ENCODE measurements at places on chromosomes 2 and 18.
A peak's percentile ranks its signal among the peaks of the same experiment; 100 is the strongest.

DNA sequence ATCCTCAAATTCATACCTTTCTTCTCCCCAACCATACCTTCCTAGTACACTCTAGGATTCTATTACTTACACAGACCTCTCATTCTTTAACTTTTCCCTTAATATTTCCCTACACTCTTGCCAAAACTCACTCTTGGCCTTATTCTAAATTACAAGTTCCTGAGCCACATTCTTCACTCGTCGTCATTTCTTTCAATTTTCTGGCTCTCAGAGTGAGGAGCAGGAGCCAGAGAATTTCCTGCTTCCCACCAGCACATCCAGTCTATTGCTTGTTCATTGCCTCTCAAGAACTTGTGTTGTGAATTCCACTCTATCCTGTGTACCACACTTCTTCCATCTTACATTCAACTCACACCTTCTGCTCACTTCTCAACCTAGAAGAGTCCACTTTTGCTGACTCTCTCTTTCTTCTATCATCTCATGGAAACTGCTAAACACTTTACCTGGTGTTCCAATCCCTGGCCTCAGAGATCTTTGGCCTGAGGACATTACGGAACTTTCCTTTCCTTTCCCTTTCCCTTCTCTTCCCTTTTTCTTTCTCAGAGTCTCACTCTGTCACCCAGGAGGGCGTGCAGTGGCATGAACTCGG lies 171.6 kb downstream of the PLCL1 start:
- DNase-seq = no peak

DNA sequence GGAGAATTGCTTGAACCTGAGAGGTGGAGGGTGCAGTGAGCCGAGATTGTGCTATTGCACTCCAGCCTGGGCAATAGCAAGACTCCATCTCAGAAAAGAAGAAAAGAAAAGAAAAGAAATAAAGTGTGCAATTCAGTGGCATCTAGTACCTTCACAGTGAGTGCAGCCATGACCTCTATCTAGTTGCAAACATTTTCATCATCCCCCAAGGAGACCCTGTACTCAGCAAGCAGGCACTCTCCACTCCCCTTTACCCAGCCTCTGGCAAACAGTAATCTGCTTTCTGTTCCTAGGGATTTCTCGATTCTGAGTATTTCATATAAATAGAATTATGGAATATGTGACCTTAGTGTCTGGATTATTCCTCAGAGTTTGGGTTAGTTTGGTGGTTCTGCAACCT lies 130.4 kb upstream of the ARL4C start:
- no peak for DNase-seq

DNA sequence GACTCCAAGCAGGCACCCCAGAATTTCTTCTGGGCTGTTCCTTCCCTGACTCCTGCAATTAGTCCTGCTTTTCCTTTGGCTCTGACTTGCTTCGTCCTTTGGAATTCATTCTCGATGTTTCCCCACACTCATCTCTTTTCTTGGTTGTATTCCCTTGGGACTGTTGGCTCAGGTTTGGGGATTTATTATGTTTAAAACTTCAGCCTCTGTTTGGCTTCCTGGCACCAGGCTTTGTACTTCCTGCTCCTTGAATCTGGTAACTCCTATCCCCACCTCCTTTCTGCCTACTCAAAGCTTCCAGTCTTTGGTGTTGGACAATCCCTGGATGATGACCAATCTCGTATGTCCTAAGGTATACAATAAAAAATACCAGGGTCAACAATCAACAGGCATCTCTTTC lies 1.8 kb upstream of the KCNE4 start:
- no peak for DNase-seq

DNA sequence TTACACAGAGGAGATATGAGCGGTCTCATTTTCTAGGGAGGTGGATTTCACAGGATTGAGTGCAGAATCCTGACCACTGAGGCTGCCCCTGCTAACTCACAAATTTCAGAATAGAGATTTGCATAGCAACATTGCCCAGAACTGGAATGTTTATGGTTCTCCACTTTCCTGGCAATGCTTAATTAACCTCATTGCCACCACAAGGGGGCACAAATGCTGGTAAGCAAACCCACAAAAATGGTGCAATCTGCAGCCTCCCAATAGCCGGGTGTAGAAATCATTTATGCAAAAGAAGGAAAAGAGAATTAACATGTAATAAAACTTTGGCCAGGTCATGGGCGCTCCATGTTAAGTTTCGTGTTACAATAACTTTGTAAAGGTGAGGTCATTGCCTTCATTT lies 112.4 kb downstream of the CYRIA start:
- peak; percentile 47 for DNase-seq

DNA sequence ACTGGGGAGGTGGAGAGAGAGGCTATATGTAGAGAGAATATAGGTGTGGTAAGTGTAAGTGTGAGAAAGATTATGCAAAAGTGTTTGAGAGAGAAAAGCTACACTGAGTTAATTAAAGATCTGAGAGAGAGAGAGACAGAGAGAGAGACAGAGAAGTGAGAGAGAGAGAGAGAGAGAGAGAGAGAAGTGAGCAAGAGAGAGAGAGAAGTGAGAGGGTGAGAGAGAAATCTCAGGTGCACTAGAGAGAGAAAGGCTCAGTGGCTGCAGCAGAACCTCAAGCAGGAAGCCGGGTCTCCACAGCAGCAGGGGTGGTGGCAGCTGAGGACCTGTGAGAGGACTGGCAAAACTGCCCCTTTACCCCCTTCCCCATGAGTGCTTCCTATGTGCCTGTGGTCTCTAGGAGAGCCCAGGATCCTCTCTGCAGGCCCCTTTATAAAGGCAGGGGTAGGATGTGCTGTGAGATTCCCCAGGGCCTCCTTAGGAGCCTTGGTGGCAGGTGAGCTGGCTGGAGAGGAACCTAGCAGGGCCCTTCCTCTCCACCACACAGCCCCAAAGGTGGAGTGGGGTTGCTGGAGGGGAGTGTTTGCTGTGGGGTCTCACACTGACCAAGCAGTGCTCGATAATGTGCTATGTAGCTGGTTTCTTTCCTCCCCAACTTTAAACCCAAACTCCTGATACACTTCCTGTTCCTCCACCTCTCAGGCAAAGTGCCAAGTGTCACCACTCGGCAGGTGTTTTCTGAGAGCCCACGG lies 52.6 kb downstream of the SLC4A5 start:
- no peak for DNase-seq

GRCh38 chr2:217327953-217328621 lies 468.2 kb upstream of the TNP1 start:
- no peak for DNase-seq

Data from AML-193 (cell line).